ENCODE measurements at places on chromosomes 16 and 17. TPM values are rescaled to one million over a fixed set of nuclear protein-coding genes. Genes with fewer than 3 reads are reported as not detected.

Gene PDILT
- polyA plus RNA-seq: not detected

Gene SNAI3
- 6.4 TPM for polyA plus RNA-seq

Gene ATMIN
- polyA plus RNA-seq: 28.6 TPM

Gene ABAT
- polyA plus RNA-seq: 17.1 TPM

Gene TBC1D26
- polyA plus RNA-seq: not detected

Gene RAMP2
- polyA plus RNA-seq: 69.2 TPM

Gene CTF1
- 13.5 TPM for polyA plus RNA-seq

Gene KRT39
- 2.9 TPM for polyA plus RNA-seq

DNA sequence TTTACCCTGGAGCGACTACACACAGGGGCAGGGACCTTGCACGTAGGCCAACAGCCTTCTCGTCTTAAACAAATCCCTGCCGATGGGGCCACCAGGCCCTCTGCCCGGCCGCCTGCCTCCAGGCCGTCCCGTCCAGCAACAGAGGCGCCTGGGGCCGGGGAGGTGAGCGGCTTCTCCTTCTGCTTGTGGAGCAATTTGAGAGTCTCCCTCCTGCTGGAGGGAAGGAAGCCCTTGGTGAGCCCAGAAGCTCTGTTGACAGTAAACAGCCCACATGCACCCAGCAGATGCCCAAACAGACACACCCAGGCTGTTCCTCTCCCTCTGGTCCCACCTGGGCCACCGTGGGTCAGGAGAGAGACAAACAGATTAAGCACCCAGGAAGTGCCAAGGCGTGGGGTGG, 8.1 kb downstream of the SLC43A2 start:
- no peak for DNase-seq

GRCh38 chr16:52997922-52998321, 54.8 kb downstream of the CHD9NB start:
- DNase-seq: no peak

DNA sequence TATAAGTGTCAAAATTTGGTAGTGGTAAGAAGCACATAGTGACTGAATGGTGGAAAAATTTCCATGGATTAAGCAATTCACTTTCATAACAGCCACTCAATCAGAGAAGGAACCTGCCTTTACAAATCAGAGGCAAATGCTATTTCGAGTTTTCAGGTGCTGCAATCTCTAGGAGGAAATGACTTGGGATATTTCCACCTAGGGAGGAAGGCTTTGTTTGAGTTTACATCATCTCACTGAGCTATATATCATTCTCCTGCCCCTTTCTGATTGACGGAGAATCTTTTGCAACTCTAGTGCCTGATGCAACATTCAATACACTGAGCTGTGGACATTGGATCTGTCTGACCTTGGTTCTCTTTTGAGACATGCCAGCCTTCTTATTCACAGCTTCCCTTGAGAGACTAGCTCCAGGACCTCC, 26.3 kb downstream of the MARCHF10 start:
- DNase-seq: no peak

- peak; percentile 54 for DNase-seq
Measured at GRCh38 chr16:12392585-12393091, 411.0 kb downstream of the CPPED1 start.

DNA sequence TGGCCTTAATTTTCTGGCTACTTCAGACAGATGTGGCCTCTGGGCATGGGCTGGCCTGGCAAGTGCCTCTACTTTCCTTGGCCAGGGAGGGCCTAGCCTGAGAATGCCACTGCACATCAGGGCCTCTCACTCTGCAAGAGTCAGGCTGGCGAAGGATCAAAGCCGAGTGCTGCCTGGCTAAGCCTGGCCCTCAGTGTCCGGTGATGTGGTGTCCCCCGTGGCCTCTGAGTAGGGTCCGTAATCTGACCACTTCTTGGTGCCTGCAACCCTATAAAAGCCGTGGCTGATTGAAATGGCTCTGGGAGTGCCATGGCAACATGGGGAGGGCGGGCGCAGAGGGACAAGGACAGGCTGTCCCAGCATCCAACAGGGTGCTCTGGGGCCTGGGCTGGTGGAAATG, 30.2 kb downstream of the TBX4 start:
- DNase-seq: no peak

GRCh38 chr16:66476328-66477027, 49.4 kb downstream of the BEAN1 start:
- no peak for DNase-seq

DNA sequence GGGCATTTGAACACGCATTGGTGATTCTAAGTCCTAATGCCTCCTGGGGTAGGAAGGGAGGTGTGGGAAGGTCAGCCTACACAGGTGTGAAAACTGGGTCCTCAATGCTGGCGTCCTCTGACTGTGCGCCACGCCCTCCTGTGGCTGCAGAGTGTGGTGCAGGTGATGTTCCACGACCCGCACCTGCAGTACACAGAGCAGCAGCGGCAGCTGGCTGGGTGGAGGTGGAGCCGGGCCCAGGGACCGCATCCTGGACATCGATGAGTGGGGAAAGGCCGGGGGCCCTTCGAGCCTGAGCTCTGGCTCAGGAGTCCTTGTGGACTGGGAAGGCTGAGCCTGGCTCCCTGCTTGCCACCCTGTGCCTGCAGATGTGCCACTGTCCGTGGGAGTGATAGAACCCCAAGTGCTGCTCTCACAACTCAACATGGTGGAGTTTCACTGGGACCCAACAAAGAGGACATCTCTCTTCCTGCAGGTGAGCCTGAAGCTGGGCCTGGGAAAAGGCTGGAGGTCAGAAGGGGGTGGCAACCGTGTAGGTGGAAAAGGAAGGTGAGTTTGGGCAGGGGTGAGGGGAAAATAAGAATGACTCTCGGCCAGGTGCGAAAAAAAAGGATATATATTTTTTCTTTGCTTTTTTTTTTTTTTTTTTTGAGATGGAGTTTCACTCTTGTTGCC, 14.0 kb upstream of the STAC2 start:
- no peak for DNase-seq

DNA sequence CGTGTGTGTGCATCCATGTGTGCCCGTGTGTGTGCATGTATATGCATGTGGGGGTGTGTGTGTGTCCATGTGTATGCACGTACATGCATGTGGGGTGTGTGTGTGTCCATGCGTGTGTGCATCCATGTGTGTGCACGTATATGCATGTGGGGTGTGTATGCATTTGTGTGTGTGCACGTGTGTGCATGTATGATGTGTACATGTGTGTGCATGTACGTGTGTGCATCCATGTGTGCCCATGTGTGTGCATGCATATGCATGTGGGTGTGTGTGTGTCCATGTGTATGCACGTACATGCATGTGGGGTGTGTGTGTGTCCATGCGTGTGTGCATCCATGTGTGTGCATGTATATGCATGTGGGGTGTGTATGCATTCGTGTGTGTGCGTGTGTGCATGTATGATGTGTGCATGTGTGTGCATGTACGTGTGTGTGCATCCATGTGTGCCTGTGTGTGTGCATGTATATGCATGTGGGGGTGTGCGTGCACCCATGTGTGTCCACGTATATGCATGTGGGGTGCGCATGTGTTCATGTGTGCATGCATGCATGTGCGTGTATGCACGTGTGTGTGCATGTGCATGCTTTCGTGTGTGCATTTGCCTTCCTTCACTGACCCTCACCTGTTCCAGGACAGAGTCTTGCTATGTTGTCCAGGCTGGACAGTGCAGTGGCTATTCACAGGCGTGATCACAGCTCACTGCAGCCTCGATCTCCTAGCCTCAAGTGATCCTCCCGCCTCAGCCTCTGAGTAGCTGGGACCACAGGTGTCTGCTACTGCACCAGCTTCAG, 129.6 kb upstream of the TNRC6C start:
- DNase-seq: no peak

DNA sequence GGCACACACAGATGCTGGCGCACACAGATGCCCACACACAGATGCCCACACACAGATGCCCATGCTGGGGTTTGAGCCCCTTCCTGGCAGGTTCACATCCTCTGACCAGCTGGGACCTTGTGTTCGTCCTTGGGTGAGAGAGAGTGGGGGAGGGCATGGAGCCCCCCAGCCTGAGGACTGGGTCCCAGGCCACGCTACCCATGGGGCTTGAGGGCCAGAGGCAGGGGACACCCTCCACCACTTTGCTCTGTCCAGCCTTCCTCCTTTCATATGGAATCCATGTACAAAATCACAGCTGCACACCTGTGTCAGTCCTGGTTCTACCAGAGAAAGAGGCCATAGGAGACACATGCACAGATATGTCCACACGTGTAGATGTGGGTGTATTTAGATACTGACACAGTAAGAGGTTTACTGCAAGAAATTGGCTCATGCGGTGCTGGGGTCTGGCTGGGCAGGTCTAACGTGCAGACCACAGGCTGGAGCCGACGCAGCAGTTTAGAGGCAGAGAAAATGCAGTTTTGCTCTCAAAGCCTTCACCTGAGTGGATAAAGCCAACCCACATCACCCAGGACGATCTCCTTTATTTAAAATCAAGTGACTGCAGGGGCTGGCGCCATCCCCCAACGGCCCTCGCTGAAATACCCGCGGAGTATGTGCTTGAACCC, 10.8 kb downstream of the SLC22A31 start:
- no peak for DNase-seq

DNA sequence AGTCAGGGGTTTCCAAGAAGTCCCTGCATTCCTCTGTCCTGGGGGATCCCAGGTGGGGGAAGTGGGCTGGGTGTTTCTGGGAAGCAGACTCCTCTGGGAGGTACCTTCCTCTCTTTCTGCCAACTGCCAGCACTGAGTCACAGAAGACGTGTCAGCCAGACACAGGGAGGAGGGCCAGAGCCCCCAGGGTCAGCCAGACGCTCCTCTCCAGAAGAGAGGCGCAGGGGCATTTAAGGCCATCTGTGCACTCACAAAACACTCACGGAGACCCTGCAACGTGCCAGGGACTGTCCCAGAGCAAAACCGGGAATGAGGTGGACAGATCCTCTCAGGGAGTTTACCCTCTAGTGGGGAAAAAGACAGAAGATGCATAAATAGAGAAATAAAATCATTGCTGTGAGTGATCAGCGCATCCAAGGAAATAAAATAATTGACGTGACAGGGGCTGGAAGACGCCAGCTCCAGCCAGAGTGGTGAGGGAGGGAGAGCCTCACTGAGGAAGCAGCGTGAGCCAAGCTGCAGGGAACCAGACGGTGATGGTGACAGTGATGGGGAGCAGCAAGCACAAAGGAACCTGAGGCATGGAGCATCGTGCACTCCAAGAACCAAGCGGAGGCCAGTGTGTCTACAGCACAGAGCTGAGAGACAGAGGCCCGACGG, 105.4 kb downstream of the ZNF423 start:
- no peak for DNase-seq

DNA sequence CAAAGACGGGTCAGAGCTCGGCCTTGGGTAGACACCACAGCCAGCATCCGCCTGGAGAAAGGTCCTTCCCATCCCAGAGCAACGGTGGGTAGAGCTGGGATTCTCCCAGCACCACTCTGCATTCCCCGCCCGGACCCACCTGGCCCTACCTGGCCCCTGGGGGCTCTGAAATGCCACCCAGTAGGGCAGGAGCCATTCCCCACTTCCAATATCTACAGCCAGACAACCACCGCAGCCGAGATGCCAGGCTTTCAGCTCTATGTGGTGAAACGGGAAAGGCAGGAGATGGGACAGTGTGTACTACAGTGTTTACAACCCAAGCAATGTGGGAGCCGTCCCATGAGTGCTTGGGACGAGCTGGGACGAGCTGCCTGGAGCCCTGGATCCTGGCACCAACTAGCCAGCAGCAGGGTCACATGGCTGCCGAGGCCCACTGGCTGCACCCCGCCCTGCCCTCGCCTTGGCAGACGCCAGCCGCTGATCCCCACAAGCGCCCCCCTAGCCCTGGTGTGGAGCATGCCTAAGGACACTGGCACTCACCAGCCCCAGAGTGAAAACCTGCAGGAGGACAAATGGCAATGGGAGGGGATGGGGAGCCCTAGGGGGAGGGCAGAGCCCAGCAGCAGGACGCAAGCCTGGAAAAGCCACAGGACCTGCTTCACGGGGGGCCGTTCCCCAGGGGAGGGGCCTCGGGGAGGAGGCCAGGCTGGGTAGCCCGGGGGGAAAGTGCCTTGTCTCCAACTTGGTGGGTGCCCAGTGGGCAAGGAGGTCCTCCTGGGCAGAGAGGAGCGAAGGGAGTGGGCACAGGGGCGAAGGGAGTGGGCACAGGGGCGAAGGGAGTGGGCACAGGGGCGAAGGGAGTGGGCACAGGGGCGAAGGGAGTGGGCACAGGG, 13.5 kb downstream of the TMC6 start:
- DNase-seq: no peak

GRCh38 chr16:86725401-86725800, 147.1 kb downstream of the FOXL1 start:
- no peak for DNase-seq

GRCh38 chr17:34572483-34572882, 6.9 kb upstream of the TMEM132E start:
- DNase-seq: no peak

DNA sequence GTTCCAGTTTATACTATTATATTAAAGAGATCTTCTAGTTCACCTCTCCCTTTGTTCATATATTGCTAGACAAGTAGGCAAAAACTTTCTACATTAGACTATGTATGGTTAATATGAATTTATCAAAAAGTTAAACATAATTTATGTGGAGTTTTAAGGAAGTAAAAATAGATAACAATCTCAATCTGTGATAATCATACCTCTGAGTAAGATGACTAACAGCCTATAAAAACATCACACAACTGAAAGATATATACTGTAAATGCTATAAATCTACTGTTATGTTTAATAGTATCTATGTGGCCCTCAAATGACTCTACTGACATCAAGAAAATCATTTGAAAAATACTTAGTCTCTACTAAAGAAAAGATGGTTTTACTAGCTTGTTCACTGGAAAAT, 37.1 kb downstream of the AP1G1 start:
- no peak for DNase-seq
